ENCODE measurements at places on chromosomes 5 and 9.

DNA sequence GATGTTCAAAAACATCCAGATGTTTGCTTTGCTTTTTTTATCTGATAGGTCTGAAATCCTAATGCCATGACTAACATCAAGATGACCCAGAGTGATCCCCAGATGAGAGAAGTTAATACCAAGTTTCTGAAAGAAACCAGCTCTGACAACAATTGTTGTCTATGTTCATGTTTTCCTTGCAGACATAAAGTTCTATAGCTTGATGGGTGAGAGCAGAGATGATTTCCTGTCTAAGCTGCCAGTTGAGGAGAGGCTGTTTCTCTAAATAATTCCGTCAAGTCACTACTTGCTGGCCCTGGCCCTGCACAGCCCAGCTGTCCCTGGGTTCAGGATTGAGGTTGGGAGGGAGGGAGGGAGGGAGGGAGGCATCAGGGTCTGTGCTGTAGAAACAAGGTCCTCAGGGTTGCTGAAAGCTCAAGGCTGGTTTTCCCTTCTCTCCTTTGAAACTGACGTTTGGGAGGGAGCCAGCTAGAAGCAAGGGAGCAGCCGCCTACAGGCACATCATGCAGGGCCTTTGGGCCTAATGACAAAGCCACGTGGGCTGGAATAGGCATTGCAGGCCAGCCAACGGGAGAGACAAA is 3.9 kb downstream of the SPARC start:
- no peak for DNase-seq

- no peak for DNase-seq
These were observed 177.3 kb downstream of the RAB3C start for GRCh38 chr5:58760222-58760621.

GRCh38 chr5:143456952-143457547 is 53.6 kb upstream of the NR3C1 start:
- DNase-seq: no peak

- no peak for DNase-seq
These were observed 74.2 kb upstream of the SPOCK1 start for GRCh38 chr5:137573376-137573775.

DNA sequence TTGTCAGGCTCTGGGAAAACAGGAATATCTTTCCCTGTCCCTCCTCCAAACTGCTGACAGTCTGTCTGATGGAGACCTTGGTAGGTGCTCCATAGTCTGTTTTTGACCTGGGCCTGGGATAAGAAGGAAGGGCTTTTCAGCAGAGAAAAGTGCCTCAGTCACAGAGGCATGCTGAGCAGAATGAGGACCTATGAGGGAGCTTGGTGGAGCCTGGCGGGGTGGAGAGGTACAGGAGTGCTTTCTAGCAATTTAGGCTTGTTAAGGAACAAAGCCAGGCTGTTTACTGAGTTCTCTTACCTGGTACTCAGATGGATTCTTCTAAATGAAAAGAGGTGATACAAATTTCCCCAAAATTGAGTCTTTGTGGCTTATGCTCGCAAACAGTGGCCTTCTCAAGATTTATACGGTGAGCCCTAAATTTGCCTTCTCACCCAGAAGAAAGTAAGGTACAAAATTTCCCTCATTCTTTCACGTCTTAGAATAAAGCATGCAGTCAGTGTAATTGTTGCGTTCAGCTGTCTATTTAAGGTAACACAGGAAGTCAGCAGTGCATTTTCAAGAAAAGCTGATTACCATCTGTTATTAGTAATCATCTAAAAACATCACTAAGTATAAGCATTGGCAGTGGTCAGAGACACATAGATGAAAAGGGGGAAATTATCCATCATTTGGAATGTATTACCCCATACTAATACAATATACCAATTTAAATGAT is 28.6 kb upstream of the IL13 start:
- no peak for DNase-seq

DNA sequence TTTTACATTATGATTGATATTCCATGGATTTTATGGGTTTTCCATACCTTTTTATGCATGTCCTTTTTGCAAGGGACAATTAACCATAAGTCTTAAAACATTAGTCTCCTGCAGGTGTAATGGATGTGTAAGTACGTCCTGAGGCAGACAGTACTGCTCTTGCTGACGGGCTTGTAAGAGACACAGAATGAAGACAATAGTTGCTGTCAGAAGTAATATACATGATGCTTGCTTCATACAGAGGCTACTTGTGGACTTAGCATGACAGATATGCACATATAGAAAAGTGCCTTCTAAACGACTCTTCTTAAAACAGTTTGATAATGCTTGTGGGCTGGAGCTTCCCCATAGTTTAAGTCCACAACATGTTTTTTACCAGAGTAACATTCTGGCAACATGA is 182.7 kb downstream of the SPATA31D1 start:
- no peak for DNase-seq

DNA sequence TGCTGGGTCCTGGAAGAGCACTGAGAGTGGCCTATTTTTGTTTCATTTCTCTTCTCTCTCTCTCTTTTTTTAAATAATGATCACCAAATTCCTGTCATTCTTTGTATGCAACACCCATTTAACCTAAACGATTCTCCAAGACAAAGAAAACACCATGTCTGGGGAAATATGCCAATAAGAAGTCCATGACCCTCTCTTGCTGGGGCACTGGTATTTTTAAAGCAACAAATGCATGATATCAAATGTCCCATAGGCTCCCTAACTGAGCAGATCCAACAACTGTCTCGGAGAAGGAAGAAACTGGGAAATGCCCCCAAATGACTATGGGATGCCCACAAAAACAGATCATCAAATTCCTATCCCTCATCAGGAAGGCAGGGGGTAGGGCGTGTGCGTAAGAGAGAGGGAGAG is 567.4 kb downstream of the CCDC171 start:
- DNase-seq: no peak

- DNase-seq: no peak
These were observed 5.3 kb upstream of the ZNF354C start for GRCh38 chr5:179054876-179055275.

DNA sequence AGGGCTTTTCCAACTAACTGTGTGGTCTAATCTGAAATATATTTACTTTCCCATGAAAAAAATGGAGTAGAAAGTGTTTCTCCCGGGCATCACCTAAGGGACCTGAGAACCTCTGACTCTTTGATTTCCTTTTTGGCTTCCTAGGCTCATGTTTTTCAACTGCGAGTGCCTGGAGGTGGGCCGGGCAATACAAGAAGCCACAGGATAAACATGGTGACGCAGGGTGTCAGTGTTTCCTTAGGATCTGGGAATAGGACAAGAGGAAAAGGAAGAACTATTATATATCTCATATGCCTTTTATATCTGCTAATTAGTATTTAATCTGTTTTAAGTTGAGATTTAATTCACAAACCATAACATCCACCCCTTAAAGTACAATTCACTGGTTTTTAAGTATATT is 11.4 kb upstream of the LECT2 start:
- no peak for DNase-seq

DNA sequence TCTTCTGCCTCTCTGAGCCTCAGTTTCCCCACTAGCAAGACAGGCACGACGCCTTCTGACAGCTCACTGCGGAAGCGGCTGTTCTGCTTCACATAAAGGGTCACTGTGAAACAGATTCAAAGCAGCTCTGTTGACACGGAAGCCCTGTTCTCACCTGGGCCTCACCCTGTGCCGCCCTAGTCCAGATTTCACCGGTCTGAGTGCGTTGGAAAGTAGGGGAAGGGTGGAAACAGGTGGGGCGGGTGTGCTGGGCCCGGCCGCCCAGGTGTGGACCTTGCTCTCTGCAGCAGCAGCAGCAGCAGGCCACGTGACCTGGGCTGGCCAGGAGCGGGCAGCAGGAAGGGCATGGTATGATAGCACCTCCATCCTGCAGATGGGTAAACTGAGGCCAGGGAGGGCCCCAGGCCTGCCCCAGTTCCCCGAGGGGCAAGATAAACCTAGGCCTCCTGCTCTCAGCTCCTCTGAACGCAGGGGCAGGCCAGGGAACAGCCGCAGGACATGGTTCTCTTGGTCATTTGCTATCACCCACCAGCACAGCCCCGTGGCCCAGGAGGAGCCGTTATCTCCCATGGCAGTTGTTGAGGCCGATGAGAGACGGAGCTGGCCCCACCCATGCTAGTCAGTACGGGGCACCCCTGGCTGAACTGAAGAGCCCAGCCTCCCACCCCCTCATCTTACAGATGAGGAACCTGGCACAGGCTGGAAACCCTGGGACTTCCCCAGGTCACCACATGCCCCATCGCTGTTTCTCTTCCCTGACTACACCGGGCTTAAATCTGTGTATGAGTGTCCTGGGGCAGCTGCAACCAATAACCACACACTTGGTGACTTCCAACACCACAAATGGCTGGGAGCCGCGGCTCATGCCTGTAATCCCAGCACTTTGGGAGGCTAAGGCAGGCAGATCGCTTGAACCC is 12.1 kb downstream of the PTGES2 start:
- no peak for DNase-seq

GRCh38 chr5:124650147-124650561 is 96.3 kb downstream of the ZNF608 start:
- no peak for DNase-seq

- DNase-seq: no peak
These were observed 173.2 kb upstream of the FBN2 start for GRCh38 chr5:128711216-128711615.

DNA sequence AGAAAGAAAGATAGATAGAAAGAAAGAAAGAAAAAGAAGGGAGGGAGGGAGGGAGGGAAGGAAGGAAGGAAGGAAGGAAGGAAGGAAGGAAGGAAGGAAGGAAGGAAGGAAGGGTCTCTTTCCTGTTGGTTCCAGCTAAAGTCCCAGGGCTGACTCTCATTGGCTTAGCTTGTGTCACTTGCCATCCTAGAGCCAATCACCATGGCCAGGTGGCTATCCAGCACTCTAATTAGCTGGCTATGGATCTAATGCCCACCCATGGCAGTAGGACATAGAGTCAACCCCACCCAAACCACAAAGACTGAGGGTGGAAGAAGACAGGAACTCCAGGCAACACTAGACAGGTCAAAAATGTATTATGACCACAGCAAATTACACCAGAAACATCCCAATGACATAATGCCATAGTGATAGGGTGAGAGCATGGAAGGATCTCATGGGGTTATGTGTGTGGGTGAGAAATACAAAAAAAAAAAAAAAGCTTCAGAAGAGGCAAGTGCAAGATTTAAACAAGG is 10.8 kb upstream of the CPLX2 start:
- no peak for DNase-seq

DNA sequence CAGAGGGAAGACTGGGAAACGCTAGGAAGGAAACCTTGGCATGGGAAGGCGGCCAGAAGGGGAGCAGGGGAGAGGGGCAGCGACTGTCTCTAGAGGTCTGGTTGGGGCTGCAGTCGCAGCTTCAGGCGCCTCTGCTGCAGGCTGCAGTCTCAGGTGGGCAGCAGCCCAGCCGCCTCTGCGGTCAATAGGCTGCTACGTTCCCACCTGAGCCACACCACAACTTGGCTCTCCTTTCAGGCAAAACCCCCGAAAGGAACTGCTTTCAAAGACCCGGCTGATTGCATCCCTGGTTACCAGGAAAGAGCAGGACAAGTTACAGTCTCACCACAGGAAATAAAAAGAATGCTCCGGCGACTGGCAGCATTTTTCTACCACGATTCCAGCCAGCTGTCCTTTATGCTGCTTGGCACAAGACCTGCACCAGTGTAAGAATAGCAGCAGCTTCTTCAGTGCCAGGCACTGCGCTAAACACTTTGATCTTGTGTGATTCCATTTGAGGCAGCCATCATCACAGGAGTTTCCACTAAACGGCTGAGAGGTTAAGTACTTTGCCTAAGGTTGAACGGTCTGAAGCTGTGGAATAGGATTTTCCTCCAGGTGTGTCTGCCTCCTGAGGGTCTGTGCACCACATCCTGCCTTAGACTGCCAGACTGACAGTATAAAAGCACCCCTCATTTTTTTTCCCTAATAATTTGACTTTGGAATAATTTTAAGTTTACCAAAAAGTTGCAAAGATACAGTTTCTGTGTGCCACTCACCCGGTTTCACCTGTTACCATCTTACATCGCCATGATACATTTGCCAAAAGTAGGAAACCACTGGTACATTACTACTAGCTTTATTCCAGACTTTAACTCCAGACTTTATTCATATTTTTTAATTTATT is 7.5 kb downstream of the RPS14 start:
- DNase-seq: no peak

DNA sequence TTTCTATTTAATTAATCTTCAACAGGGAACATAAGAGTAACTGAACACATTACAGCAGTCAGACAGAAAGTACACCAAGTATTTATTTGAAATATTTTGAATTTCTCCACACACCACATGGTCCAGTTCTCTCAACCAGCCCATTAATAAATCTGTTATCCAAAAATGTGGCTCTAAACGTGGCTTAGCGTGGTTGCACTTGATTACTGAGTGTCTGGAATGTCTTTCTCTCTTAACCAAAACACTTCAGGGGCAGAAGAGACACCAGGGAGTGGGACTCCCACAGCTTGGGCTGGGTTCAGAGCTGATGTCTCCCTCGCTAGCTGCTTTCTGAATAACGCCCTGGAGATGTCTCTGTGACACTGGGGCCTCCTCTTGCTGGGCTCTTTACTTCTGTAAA is 52.6 kb upstream of the FANCC start:
- DNase-seq: no peak

- DNase-seq: no peak
These were observed 92.0 kb downstream of the THBS4 start for GRCh38 chr5:80127116-80127552.
